AG04450 (cell line): ENCODE measurements at places on chromosomes 11 and 22. TPM values are rescaled to one million over a fixed set of nuclear protein-coding genes. Genes with fewer than 3 reads are reported as not detected.

Gene TSKU
- polyA plus RNA-seq: 28.8 and 36.5 TPM in 2 replicates

- DNase-seq: no peak
These were observed 818.9 kb downstream of the BRD1 start for GRCh38 chr22:49008682-49009235.

- no peak for DNase-seq
These were observed 638 bp upstream of the TENM4 start for GRCh38 chr11:79441461-79441875.

Gene SUSD2
- 0.63 and 1.1 TPM in 2 replicates for polyA plus RNA-seq

DNA sequence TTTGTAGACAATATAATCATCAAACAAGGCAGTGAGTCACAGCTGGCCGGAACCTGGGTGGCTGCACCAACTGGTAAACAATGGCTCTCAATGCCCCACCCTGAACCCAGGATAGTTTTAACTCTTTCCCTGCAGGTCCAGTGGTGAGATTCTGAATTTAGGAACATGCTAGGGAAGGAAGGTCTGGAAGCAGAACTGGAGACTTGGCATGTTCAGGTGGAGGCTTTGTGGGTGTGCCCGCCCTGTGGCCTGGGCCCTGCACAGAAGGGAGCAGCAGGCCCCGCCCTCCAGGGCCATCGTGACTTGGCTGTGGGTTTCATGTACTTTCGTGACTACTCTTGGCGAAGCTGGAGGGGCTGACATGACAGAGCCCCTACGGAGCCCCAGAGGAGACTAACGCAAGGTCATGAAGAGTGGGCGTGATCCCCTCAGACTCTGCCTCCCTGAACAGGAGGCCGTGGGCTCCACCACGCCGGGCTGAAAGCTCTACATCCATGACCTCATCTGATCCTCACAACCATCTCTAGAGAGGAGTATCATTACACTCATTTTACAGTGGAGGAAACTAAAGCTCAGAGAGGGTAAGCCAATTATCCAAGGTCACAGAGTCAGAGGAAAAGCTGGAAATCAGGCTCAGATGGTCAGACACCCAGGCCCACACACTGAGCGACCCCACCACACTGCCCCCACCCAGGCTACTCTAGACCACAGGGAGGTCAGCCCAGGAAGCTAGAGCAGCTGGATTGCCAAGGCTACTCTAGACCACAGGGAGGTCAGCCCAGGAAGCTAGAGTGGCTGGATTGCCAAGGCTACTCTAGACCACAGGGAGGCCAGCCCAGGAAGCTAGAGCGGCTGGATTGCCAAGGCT is 27.3 kb downstream of the MAFF start:
- no peak for DNase-seq

DNA sequence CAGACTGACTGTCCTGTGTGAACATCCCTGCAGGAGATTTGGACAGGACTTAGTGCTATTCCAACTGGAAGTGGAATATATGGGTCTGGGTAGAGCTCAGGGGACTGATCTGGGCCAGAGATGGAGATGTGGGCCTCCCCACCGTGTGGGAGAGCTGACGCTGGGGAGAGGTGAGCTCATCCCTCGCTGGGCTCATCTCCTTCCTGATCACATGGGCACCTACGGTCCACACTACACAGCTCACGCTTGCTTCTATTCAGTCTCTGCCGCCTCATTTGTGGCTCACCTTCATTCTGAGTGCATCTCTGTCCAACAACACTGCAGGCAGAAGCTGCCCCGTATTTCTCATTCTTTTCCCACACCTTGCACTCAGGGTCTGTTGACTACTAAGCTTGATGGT is 16.6 kb upstream of the RAB1B start:
- no peak for DNase-seq

GRCh38 chr22:44825310-44826150 is 73.2 kb downstream of the ARHGAP8 start:
- DNase-seq: no peak

DNA sequence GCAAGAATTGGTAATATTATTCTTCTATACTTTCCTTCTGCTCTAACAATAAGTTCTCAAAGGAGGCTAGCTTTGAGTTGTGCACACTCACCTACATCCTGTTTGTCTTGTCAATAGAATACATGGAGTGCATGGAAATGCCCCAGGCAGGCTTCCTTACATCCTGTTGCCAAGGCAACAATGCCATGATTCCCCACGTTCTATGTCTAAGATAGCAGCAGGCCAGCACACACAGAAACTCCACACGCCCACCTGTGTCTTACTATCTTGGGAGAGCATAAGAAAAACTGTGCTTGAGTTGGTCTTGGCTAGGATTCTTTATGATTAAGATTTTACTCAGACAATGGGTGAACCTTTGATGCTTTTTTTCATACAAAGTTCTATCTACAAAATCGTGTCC is 379.2 kb downstream of the AASDHPPT start:
- no peak for DNase-seq

- DNase-seq: no peak
These were observed 194.2 kb downstream of the TBC1D22A start for GRCh38 chr22:46956498-46957215.

DNA sequence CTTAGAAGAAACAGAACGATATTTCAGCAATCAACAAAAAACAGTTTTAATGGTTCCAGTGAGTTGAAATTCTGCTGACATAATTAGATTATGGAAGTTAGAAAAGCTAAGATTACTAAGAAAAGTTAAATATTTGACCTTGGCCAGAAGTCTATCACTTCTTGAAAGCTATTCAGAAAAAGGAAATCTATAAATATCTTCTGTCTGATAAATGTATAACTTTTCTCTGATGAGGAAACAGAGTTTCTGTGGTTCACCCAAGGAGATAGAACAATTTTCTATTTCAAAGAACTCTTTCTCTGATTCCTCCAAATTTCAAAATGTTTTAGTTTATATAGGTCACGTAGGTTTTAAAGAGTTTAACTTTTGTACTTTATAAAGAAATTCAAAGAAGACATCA is 438.4 kb upstream of the CHORDC1 start:
- DNase-seq: no peak
